ENCODE measurements at places on chromosomes 2 and 18.

GRCh38 chr18:46257366-46257765 lies 153.2 kb downstream of the HAUS1 start:
- no peak for DNase-seq

- no peak for DNase-seq
Measured at GRCh38 chr2:147696426-147696825, 148.4 kb upstream of the ACVR2A start.

DNA sequence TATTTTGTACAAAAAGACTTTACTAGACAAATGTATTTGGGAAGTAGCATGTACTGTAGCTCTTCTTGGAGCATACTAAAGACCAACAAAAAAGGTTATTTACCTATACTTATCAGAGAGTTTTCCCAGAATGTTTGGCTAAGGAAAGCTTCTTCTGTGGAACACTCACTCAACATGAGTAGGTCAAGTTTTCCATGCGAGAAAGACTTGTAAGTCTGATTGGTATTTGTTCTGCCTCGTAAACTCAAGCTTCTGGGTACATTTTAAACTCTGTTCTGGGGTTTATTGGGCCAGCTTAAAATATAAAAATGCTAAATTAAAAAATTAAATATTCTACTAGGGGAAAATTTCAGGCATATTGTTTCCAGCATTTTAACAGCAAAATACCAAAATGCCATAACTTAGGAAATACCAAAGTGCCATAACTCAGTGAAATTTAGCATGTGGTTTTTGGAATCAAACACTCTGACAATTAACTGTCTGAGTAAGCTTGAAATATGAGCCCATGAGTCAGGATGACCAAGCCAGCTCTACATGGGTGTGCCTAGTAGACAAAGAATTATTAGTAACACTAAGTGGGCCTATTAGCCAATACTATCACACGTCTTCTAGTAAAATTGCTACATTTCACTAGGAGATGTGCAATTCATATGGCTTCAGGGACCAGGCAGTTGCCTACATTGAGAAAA lies 47.3 kb upstream of the SERPINE2 start:
- DNase-seq = no peak

- DNase-seq = no peak
Measured at GRCh38 chr2:177535958-177536504, 143.5 kb downstream of the AGPS start.

DNA sequence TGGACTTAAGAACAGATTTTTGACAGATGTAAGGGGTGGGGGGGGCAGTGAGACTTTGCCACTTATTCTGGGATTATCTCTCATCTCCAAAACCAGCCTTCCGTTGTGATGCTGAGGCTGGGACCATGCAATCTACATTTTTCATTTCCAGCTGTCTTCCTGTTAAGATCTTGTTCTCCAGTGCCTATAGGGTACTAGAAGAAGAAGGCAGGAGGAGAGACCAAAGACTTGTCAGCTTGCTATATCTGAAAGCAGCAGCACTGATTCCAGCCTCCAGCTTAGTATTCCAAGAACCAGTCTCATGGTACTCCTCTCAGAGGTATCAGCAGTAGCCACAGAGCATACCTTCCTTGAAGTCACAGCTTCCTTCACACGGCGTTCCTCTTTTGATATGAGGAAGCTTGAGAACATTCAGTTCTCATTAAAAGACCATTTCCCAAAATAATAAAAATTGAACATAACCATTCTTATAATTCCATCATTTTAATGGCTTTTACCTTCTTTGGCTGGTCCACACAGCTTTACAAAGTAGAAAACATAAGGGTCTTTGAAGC lies 49.8 kb downstream of the USP34 start:
- no peak for DNase-seq

- DNase-seq = no peak
Measured at GRCh38 chr18:74589021-74589420, 8.6 kb upstream of the ZNF407 start.

DNA sequence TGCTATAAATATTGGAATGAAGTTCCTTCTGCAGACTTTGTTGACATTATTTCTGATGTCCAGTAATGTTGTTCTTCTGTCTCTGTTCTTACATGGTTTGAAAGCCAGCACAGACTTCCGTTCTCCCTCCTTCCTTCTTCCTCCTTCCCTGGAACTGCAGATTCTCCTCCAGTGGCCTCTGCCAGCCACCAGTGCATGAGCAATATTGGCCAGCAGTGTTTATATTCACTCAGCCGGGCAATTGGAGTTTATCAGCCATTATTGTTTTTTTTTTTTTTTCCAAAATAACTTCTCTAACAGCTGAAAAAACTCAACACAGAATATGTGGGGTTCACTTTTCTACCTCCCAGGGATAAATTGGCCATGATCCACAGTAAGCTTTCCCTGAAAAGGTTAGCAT lies 86.8 kb downstream of the ADCYAP1 start:
- no peak for DNase-seq

DNA sequence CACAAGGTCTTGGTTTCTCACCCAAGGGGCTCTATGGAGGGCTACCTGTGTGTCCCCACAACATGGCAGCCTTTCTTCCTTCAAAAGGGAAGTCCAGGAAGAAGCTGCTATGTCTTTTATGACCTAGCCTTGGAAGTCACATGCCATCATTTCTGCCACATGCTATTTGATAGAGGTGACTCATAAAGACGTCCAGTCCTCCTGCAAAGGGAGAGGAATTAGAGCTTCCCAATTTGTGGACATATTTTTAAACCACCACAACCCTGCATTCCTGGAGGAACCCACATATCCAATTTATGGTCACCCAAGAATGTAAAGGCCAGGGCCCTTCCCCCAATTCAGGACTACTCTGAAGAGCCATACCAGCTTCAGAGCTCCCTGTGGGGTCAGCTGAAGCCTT lies 246.2 kb downstream of the CYP26B1 start:
- DNase-seq = no peak

- no peak for DNase-seq
Measured at GRCh38 chr2:238166391-238167343, 7.9 kb downstream of the ERFE start.

DNA sequence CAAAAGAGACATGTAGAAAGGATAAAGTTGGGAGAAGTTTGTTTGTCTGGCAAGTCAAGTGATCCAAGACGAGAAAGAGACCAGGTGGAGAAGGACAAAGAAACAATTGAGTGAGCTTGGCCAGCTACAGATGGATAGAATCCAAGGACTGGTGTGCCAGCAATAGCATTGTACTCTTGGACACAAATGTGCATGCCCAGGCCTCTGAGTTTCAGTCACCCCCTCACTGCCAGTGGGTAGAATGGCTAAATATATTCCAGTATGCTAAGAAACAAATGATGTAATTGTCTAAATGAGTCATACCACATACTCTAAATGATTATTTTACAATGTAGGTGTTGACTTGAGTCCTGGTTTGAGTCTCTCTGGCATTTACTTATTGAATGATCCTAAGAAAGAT lies 881.3 kb downstream of the LRRTM4 start:
- no peak for DNase-seq

- DNase-seq = no peak
Measured at GRCh38 chr2:20573620-20574422, 77.1 kb downstream of the HS1BP3 start.

DNA sequence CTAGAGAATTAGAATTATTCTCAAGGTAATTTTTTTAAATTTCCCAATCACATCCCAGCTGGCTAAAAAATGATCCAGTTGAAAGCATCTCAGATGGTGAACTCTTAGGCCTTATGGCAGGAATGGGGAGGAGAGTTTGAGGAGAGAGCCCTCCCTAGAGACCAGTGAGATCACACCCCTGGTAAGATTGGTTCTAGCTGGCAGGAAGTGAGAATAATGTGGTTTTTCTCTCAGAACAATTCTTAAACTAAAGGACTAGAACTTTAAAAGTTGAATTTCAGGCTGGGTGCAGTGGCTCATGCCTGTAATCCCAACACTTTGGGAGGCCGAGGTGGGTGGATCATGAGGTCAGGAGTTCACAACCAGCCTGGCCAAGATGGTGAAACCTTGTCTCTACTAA lies 120.2 kb downstream of the MYO3B start:
- DNase-seq = no peak

GRCh38 chr18:25553631-25554263 lies 201.8 kb upstream of the ZNF521 start:
- DNase-seq = no peak

DNA sequence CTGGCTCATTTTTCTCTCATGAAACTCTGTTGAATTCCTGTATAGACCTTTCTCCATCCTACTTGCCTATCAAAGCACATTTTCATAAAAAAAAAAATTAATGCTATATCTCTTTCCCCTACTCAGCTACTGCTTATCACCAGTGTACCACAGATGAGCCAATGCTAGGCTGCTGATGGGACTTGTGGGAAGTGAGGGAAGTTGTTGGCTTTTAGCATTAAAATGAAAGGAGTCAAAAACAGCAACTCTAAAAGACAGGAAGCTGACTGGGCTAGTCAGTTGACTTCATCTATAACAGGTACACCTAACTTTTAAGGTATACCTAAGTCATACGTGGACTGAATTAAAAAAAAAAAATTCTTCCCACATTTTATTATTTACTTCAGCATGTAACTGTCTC lies 102.1 kb downstream of the FAM117B start:
- no peak for DNase-seq

- no peak for DNase-seq
Measured at GRCh38 chr2:15158100-15158499, 403.0 kb downstream of the NBAS start.

GRCh38 chr2:45851111-45851510 lies 199.6 kb downstream of the PRKCE start:
- DNase-seq = no peak

DNA sequence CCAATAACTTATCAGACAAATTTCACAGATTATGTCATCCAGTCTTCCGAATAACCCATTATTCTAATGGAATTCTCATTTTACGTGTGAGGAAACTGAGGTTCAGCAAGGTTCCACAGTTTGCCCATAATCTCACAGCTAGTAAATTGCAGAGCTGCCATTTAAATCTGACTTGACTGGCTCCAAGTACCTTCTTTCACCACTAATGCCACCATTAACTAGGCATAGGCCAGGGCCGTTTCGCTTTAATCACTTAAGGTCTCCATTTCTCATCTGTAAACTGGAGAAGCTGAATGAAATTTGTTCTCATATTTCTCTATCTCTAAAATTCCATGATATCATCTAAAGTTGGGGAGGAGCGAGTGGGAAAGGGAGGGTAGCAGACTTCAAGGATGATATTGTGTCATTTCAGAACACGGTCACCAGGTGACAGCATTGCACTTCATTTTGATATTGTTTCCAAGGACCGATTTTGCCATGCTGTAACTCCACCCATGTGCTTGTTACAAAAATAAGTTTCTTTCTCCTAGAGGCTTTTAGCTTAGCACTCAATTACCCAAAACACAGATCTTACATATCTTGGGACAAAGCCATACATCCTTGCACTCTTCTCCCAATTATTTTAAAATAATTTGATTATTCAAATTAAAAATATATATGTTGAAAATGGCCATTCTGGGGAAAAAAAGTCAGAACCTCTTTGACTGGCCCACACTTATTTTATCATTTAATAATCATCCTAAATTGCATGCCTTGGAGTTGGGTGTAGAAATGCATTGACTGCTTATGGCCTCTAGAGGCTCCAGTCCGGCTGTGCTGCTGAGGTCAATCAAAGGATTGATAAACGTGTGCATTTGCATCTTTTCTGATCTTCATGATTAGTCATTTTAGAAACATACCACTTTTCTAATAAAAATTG lies 123.8 kb downstream of the AKAIN1 start:
- DNase-seq = no peak

DNA sequence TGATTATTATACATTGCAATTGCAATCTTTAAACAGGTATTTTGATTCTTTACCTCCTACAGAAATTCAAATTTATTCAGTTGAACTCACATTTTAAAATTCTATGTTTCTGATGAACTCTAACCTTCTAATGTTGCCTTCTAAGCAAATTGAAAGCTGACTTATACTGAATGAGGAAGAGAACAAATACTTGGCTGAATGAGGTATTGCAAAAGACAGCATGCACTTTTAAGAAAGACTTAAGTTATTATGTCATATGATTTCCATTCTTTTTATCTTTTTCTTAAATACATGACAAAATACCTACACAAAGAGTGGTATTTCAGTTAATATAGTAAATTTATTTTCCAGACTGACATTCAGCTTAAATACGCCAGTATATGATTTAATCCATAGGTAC lies 64.7 kb downstream of the FAM228A start:
- DNase-seq = no peak

- DNase-seq = no peak
Measured at GRCh38 chr2:27705851-27706622, 42.3 kb downstream of the SLC4A1AP start.

GRCh38 chr18:55844382-55844781 lies 256.4 kb upstream of the TCF4 start:
- DNase-seq = no peak

- DNase-seq = no peak
Measured at GRCh38 chr2:174602745-174603144, 5.1 kb upstream of the WIPF1 start.

- no peak for DNase-seq
Measured at GRCh38 chr18:55744206-55744605, 156.2 kb upstream of the TCF4 start.

DNA sequence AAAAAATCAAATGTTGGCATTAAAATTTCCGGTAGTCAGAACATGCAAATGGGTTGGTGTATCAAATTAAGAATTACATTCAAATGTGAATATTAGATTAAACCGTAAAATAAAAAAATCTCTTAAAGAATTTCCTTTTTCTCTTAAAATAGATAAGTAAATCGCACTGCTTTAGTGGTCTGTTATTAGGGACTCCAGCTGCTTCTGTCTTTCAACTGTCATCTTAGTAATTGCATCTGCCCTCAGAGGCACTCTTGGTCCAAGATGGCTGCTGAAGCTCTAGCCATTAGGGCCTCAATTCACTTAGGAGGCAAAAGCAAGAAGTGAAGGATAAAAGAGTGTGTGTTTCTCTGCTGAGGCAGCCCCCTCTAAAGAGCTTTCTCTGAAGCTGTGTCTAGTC lies 132.4 kb downstream of the MGAT5 start:
- DNase-seq = no peak

- no peak for DNase-seq
Measured at GRCh38 chr2:214696681-214697080, 112.8 kb downstream of the BARD1 start.

- no peak for DNase-seq
Measured at GRCh38 chr2:104658144-104658835, 195.6 kb upstream of the POU3F3 start.

DNA sequence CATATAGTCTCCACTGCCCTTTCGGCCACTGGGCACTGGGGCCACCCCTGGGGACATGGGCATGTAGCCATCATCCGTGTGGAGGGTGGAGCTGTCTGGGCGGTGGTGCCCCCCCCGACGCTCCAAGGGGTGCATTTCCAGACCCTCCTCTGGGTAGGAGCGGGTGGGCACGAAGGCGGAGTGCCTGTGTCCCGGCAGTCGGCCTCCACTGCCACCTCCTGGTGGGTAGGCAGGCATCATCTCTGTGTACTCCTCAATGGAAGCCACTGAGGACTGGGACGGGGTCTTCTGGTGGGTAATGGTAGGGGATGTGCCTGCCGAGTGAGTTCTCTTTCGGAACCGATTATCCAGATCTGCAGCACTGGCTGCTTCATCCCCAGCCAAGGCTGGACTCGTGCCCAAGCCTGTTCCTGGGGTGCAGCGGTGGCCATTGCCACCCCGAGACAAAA lies 2.8 kb downstream of the IRS1 start:
- no peak for DNase-seq
